ENCODE measurements at places on chromosomes 12 and 14.

- no peak for DNase-seq
Measured at GRCh38 chr12:28086521-28087155, 103.6 kb upstream of the CCDC91 start.

DNA sequence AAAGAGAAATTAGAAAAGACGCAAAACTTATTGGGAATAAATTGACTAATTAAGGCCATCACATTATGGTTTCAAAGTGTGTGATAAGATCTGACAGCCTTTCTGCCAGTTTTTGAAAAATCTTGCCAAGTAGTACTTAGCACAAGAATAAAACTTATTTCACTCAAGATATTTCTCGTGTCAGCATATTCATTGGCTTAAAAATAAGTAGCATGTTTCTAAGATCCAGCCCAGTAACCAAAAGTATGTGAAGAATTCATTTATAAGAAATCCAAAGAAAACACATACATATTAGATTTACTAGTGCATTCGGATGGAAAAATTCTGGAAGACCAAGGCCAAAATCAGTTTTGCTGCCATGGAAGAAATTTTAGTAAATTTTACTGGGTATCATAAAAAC is 1135.0 kb downstream of the GALC start:
- no peak for DNase-seq

- DNase-seq: peak; percentile 6
Measured at GRCh38 chr12:44286336-44286735, 450.5 kb downstream of the TMEM117 start.

DNA sequence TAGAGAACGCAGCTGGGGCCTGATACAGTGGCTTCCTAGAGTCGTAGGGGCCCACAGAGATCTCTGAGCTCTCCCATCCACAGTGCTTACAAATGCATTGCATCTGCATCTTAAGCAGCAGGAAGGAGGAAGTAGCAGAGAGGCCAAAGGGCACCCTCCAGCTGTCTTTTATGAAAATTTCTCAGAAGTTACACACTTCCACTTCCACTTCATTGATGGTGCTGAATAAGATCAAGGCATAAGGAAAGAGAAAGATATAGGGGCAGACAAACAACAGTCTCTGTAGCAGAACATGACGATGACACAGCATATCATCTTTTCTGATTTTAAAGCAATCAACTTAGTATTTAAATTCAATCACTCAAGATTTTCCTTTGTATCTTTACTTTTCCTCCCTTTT is 51.6 kb upstream of the ABCC9 start:
- DNase-seq: peak; percentile 41

DNA sequence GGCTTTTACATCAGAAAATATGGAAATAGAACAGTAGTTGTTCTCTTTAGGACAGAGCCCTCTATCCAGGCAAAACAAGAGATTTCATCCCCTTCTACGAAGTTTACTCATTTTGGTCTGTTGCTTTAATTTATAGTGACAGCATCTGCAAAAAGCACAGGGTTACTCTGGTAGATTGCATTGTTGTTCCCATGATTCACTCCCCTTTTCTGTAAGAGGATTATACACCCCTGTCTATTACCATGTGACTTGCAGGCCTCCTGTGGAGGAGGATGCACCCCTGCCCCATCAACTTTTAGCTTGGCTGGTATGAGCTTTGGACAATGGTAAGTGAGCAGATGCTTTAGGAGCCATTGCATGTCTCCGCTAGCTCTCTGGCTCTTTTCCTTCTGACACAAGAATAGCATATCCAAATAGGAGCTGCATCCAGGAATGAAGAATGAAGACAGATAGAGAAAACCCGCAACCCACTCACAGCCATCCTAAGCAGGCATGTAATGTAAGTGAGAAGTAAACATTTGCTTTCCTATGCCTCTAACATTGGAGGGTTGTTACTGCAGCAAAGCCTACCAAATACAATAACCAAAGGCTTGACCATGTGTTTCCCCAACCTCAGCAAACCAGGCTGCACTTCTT is 304.2 kb downstream of the AKAP6 start:
- DNase-seq: no peak

DNA sequence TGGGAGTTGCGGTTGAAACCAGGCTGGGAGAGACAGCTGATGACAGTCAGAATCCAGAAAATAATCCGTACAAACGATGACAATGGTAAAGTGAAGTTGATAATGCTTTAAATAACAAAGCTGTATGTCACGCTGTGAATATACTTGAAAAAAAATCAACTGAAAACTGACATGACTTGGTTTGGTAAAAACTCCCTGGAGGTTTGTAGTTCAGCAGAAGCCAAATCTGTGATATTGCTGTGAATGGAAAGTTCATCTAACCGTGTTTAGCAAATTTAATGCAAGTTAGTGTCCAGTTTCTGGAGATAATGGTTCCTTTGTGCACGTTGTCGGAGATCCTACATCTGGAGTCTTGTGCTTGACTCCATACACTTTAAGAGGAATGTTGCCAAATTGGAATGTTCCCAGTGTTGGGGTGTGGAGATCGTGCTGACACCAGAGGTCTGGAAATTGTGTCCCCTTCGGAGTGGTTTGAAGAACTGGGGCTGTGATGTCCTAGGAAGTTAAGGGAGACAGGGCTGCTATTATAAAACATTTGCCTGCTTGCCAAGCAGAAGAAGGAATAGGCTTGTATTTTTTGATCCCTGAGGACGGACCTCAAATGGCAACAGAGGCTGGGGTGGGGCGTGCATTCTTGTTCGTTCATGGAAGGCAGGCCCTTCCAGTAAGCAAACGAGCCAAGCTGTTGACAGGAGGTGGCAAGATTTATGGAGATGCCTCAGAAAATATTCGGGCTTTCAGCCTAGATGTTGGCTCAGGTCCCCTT is 30.6 kb downstream of the PPFIBP1 start:
- DNase-seq: no peak

- no peak for DNase-seq
Measured at GRCh38 chr12:22209422-22209821, 125.1 kb downstream of the ST8SIA1 start.

DNA sequence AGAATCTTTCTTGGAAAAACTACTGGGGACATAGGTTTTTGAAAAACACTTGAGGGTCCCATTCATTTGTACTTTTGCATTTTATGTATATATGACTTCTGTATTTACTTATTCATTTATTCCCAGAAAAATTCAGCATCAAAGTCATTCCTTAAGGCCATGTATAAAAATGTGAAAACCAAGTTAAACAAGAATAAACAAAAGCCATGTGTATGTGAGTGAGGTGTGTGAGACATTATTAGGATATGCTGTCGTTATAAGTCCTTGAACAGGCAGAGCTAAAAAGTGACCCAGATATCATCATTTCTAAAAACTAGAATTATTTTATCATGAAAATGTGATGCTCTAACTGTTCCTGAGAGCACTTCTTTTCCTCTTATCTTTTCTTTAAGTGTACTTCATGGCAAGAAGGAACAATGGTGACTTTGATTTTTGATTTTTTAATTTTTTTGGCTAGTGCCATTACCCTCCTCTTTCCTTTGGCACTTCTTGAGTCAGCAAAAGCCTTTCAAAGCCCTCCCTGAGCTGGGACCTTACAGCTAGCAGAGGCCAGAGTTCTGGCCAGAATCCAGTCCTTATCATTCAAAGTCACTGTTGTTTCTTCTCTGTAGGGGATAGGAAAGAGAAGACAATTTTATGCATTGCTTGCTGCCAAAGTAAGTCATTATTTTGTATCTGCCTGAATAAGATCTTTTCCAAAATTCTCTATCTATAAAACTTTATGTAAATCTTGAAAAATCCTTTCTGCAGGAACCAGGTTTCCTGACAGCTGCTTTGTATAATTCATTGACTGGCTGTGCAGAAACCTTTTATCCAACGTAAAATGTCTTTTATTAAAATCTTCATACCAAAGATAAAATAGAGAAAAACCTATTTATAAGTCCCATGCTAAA is 419.7 kb upstream of the PRICKLE1 start:
- DNase-seq: no peak

DNA sequence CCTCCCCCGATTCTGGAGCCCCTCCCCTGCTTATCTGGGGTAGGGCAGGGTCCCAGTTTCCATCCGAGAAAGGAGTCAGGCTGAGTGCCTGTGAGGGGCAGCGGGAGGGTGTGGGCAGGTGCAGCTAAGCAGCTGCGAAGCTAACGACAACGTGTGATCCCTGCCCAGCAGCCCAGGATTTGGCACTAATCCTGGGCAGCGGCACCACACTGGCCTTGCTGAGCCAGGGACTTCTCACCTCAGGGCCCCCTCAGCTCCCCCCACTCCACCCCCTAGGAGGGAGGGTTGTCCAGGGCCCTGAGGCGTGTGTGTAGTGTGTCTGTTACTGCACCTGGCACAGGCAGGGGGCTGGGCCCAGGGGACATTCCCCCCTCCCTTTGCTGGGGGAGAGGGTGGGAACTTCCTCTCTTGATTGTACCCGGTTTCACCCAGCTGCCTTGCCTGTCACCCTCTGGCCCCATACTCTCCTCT is 1.8 kb downstream of the SMIM41 start:
- no peak for DNase-seq

GRCh38 chr14:52724360-52724644 is 5.7 kb upstream of the STYX start:
- DNase-seq: no peak

DNA sequence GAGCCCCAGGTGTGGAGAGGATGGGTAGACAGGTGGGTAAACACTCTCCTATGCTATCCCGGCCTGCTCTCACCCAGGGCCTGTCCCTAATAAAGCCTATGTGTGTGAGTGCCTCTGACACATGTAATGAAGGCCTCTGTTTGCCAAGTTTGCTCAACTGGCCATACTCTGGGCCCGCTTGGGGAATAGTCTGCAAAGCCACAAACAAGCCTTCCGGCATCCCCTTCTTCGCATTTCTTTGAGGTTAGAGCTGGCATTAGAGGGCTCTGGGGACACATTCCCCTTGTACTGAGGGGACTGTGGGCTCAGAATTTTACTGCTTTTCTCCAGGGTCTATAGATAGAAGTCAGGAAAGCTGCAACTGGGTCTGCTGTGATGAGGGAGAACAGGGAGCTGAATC is 240.5 kb downstream of the C12orf75 start:
- DNase-seq: no peak

- no peak for DNase-seq
Measured at GRCh38 chr12:124561231-124561630, 6.2 kb downstream of the NCOR2 start.

- peak; percentile 44 for DNase-seq
Measured at GRCh38 chr12:10212739-10213131, at the start of gene GABARAPL1. Gene GABARAPL1, plus strand, starts transcription at chr12:10212877. Its CDS starts 253 bp downstream, at chr12:10213130.

- no peak for DNase-seq
Measured at GRCh38 chr12:7079826-7080125, 12.5 kb downstream of the C1R start.

DNA sequence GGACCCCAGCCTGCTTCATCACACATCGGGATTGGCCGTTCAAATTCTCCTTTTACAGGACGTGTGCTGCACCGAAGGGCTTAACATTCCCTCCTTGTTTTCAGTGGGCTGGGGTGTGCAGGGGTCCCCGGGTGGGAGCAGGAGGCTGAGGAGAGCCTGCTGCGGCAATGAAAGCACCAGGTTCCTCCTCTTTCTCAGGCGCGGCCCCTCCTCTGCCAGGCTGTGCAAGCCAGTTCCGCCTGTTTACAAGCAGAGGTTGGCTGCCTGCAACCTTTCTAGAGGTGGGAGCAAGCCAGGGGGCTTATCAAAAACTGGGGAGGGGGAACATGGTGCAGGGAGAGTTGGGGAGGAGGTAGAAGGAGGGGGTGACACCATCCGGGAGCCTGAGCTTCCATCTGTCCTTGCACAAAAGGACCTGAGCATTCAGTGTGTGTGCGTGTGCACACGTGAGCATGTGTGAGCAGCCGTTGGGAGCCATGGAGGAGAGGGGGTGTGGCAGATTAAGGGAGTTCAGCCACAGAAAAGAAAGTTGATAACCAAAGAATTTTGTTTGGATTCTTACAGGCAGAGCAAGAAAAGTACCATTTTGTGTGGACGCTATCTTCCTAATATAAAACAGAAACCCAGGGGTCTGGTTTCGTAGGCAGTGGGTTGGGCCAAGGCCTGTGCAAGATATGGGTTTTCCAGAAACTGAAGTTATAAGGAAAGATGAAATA is 108.8 kb upstream of the RFLNA start:
- no peak for DNase-seq

DNA sequence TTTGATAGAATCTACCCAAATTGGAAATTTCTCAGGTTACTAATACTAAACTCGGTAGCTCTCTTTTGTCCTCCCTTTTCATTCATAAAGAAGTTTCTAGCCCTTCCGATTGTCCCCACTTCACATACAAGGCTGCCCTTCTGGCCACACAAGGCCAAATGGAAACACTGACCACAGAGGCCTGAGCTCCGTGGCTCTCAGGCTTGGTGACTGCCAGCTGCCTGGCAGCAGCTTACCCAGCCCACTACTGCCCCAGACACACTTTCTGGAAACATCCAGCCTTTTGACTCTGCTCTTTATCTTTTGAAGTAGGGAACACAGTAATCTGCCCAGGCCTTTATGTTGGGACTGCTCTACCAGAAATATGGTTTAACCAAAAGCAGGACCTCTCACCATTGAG is 167.2 kb downstream of the GCH1 start:
- DNase-seq: no peak

- DNase-seq: no peak
Measured at GRCh38 chr12:23760495-23760894, 189.0 kb downstream of the SOX5 start.

DNA sequence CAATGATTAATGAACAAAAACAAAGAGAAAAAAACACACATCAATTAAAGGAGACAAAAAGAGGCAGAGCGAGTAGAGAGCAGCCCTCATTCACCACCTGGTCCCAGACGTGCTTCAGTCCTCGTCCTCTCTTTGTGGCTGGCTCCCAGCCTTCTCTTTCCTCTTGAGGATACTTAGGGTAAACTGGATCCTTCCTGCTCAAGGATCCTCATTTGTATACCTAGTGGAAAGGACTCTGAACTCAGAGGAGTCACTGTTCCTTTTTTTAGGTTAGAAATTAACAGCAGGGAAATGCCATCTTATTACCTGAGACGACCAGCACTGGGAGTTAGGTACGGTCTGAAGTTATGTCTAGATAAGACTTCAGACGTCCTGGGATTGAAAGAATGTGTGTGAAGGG is 9.7 kb downstream of the MLEC start:
- DNase-seq: no peak

DNA sequence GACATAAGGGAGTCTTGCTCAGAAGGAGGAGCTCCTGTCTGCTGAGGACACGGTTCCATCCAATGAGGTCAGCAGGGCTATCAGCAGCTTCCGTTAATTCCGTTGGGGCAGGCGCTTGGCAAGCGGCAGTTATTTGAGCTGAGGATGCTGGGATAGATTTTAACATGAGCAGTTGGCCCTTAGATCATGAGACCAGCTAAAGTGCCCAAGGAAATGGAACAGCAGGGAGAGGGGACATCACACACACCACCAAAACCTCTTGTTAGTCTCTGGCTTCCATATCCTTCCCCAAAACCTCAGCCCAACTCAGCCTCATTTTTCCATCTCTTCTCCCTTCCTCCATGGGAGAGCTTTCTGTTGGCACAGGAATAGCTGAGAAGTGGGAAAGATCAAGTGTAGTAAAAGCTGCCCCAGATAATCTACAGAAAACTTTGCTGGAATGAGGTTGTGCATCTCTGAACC is 138.7 kb upstream of the PZP start:
- peak; percentile 87 for DNase-seq

DNA sequence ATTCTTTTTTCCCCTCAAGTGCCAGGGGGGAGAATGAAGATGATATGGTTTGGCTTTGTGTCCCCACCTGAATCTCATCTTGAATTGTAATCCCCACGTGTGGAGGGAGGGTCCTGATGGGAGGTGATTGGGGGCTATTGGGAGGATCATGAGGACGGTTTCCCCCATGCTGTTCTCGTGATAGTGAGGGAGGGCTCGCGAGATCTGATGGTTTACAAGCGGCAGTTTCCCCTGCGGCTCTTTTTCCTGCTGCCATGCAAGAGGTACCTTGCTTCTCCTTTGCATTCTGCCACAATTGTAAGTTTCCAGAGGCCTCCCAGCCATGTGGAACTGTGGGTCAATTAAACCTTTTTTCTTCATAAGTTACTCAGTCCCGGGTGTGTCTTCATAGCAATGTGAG is 173.7 kb downstream of the CAND1 start:
- no peak for DNase-seq

Data from HL-60 (cell line).